ENCODE measurements at places on chromosomes 1 and 21.

DNA sequence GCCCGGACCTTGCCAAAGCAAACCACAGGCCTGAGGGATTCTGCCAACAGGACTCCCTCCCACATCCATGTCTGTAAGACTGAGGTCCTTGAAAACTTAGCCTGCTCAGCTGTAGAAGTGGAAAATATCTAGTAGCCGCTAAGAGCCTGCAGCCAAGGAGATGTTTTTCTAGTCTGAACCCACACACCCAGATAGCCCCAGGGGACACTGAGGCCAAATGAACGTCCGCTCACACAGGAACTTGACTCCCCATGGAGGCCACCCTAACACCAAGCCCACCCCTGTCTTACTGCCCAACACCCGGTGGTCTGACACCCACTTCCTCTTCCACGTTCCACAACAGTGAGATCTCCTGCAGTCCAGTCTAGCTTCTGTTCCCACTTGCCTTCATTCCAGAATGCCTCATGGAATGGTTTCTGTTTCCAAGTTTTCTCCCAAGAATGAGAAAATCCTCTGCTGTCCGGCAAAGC lies 174.8 kb downstream of the PLPP3 start:
- DNase-seq = no peak

DNA sequence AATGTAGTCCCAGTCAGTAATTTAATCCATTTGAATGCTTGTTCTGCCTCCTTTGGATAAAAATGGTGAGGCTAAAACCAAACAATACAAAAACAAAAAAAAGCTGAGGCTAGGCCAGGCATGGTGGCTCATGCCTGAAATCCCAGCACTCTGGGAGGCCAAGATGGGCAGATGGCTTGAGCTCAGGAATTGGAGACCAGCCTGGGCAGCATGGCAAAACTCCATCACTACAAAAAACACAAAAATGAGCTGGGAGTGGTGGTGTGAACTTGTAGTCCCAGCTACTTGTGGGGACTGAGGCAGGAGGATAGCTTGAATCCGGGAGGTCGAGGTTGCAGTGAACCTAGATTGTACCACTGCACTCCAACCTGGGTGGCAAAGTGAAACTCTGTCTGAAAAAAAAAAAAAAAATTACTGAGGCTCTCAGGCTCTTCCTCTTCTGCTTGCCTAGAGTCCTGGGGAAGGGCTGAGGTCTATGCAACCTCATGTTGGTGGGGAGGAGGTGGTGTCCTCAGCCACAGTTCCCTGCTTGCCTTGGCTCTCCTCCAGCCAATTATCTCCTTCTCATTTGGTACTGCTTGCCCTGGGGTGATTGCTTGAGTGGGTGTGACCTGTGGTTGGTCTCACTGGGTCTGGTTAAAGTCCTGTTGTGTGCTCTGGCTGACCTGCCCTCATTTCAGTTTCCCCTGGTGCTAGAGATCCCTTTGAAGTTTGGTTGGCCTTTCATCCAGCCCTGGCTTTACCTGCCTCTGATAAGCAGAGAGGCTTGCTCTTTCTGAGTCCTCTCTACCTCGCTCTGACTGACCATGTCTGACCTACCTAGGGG lies 20.9 kb downstream of the S1PR1 start:
- DNase-seq = no peak

DNA sequence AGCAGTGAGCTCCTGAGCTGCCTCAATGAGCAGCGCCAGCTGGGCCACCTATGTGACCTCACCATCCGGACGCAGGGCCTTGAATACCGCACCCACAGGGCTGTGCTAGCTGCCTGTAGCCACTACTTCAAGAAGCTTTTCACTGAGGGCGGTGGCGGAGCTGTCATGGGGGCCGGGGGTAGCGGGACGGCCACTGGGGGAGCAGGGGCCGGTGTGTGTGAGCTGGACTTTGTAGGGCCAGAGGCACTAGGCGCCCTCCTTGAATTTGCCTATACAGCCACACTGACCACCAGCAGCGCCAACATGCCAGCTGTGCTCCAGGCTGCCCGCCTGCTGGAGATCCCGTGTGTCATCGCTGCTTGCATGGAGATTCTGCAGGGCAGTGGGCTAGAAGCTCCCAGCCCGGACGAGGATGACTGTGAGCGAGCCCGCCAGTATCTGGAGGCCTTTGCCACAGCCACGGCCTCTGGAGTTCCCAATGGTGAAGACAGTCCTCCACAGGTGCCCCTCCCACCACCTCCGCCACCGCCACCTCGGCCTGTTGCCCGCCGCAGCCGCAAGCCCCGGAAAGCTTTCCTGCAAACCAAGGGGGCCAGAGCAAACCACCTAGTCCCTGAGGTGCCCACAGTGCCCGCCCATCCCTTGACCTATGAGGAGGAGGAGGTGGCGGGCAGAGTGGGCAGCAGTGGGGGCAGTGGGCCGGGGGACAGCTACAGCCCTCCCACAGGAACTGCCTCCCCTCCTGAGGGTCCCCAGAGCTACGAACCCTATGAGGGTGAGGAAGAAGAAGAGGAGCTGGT lies 12.3 kb downstream of the ZBTB7B start:
- no peak for DNase-seq

DNA sequence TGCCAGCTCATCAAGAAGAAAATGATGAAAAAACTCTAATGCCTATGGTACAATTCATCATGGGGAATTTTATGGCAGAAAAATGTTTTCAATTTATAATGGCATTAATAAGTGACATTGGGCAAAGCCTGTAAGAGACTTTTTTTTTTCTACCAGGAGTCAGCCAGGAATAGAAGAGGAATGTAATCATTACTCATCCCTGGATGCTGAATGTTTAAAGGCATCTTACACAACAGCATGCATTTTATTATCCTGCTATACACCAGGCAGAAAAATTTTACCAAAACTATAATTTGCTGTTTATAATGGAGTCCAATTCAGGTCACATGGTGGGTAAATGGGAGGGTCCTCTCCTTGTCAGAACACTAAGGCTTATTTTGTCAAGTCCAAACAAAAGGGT lies 189.9 kb upstream of the BEND5 start:
- no peak for DNase-seq

DNA sequence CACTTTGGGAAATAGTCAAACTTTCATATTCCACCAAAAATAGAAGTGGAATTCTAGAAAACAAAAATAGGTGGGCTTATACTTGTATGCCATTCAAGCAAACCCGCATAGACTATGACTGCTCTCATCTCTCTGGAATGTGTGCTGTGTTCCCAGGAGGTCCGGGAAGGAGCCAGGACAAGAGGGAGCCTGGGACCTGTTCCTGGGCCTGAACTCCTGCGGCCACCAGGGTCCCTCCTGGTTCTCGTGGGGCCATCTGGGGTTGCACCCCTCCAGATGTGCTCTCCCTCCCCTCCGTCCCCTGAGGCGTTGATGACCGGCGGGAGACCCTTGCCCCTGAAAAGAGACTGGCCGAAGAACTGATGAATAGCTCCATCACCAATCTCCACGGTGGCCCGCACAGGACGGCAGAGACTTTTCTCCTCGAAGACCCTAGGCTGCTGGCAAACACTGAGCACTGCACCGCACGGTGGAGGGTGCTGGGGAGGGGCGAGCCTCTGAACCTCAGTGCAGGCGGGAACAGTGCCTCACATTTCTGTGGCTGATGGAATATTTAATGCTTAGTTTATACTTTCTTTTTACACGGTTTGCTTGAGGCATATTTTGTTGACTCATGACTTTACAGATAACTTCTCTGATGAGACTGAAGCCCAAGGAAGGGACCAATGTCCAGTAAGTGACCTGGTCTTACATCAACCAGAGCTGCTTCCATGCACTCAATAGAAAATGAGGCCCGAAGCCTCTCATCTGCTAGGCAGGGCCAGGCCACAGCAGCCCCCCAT lies 9.6 kb upstream of the ADARB1 start:
- no peak for DNase-seq

DNA sequence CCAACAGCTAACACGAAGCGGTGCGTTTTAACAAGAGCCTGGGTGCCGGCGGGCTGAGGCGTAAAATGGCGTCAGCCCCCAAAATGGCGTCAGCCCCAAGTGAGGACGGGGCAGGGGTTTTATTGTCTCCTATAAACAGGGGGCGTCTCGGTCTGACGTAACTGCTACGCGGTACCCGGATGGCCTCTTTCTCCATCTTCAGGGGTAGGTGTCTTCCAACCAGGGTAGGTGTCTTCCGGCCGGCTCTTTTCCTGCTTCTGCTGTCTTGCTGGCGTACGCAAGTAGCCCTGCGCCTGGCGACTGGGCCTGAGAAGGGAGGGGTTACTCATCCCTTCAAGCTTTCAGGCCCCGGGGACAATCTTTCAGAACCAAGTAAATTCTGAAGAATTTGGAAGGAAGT lies 45.3 kb downstream of the LGR6 start:
- DNase-seq = no peak

GRCh38 chr1:234841710-234842231 lies 231.8 kb upstream of the IRF2BP2 start:
- DNase-seq = no peak

DNA sequence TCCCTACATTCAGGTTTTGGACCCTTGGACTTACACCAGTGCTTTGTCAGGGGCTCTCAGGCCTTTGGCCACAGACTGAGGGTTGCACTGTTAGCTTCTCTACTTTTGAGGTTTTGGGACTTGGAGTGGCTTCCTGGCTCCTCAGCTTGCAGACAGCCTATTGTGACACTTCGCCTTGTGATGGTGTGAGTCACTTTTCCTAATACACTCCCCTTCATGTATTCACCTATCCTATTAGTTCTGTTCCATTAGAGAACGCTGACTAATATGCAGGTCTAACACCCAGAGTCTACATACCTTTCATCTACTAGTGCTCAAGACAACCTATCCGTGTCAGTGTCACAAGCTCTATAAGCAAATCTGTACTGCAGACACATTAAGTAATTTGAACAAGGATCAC lies 605.3 kb downstream of the KCNT2 start:
- no peak for DNase-seq

GRCh38 chr1:1198423-1199140 lies 7.8 kb downstream of the TNFRSF18 start:
- DNase-seq = no peak

DNA sequence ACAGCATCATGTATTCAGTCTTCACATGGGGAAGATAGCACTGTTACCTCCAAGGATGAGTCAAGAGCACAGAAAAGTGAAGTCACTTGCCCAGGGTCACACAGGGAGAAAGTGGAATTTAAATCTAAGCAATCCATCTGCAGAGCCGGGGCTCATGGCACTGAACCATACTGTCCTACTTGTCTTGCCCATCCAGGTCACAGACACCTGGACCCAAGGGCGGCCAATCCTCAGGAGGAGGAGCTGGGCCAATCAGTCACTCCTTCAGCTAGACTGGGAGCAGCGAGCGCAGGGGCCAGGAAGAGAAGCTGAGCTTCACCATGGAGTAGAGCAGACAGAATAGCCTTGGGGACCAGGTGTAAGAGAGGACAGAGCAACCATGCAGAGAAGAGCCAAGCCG lies 9.2 kb upstream of the GJB5 start:
- no peak for DNase-seq

DNA sequence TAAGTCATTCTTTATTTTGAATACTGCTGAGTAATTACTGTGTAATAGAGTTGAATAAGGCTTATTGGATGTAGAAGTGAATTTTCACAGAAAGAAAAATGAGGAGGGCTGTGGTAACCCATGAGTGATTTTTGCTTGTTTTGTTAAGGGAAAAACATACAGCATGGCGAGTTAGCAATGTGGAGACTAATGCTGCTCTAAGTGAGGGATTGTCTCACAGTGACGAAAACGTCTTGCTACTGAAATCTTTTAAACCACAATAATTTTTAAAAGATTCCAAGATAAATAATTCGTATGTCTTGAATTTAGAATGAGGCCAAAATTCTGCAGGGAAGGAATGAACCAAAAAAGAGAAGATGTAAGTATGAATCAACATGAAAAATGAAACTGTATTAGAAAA lies 16.2 kb upstream of the PLA2G4A start:
- DNase-seq = no peak

- DNase-seq = no peak
Observed at GRCh38 chr1:54220004-54220811, 20.2 kb downstream of the MRPL37 start.

GRCh38 chr1:92663775-92664174 lies 121.1 kb downstream of the EVI5 start:
- DNase-seq = no peak

All from NCI-H1092 treated with DMSO at 0.1 percent for 48 hours (cell line).